Lung microvascular endothelial cell (primary cell): ENCODE measurements at places on chromosomes 4 and X. TPM values are rescaled to one million over a fixed set of nuclear protein-coding genes. Genes with fewer than 3 reads are reported as not detected.

Gene SLC4A4
- total RNA-seq, result not detected in 2 replicates

GRCh38 chrX:24100713-24101112 lies 46.0 kb downstream of the EIF2S3 start:
- no peak for DNase-seq

GRCh38 chr4:161317000-161317399 lies 846.8 kb downstream of the FSTL5 start:
- DNase-seq, result no peak

- peak; percentile 43 for DNase-seq
Observed at GRCh38 chr4:102552781-102553180, 51.6 kb downstream of the NFKB1 start.

DNA sequence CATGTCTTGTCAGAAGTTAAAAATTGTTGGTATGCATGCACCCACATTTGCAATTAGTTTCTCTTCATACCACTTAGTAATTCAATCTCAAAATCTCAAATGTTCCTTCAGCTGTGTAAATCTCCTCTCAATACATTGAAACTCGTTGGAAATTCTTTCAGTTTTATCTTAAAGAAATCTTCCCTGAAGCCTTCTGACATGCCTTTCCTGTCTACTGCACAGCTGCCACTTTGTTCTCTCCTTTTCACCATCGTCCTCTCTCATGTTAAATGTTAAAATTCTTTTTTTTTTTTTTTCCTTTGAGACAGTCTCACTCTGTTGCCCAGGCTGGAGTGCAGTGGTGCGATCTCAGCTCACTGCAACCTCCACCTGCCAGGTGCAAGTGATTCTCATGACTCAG lies 30.9 kb downstream of the MCUB start:
- no peak for DNase-seq

DNA sequence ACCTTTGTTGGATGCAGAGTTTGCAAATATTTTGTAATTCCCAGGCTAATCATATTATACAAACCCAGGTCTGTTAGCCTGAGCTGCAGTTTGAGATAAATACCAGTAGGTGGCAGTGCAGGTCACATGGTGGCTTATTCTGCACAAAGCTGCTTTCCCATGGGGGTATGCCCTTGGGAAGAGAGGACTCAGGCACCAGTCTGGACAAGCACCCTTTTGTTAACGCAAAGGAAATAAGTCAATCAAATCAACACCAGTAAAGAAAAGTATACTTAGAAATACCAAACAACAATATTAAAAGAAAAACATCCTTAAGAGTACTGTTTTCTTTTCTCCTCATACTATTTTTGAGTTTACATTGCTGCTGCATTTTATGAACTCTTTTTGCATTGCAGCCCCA lies 389.0 kb upstream of the ZFP42 start:
- DNase-seq, result peak; percentile 54

DNA sequence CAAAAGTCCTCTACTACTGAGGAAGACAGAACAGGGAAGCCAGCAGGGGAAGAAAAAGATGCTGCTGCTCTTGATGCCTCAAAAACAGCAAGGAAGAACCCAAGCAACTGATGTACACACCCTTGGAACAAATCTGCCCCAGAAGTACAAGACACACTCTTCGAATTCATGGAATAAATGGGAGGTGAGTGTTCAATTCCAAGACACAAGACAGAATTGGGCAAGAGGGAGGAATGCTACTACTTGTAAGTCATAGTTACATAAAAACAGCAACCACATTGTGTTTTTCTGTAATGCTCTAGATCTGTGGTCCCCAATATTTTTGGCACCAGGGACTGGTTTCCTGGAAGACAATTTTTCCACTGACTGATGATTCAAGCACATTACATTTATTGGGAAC lies 58.0 kb upstream of the H2AZ1 start:
- DNase-seq, result no peak

DNA sequence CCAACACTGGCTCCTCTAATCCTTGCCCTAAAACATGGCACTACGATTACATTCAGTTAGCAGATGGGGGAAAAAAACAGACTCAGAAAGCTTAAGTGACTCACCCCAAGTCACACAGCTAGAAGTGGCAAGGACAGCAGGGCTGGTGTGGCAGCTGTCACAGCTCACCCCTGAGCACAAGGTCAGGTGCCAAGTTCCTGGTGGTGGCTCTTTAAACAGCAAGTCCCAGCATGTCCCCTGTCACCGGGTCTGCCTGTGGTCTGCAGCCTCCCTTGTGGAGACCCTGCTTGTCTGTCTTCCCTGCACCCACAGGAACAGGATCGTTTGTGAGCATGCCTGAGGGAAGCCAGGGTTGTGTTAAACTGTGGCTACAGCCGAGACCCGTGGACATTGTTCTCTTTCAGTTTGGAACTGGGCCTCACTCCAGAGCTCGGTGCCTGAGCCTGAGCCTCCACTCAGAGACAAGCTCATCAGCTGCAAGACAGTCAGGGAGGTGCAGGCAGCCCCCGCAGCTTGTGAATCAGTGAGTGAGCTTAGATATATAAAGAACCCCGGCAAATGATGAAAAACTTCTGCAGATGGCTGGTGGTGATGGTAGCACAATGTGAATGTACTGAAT lies 260.8 kb downstream of the BCOR start:
- no peak for DNase-seq

DNA sequence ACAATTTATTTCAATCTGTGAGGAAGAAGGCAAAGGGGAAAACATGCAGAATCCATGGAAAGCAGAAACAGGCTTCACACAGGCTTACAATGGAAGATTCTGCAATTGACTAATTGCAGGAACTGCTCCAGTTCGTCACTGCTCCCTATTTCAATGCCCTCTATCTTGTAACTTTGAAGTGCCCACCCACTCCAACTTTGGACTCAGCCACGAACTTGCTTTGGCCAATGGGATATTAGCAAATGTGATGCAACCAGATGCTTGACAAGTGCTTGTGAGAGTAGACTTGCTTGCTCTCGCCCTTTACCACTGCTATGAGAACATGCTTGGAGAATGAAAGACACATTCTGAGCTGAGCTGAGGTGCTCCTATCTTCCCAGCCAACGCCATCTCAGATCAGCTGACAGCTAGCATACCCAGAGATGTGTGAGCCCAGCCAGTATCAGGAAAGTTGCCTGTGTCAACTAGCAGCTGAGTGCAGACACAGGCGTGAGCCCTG lies 105.7 kb upstream of the PTCHD1 start:
- no peak for DNase-seq

- DNase-seq, result no peak
Observed at GRCh38 chrX:129647418-129648410, 7.0 kb downstream of the APLN start.

Gene MYOZ2
- total RNA-seq, result under 0.01 TPM in 1 of 2 replicates, not detected in the other

Gene SLC25A43
- 9.8 and 12.5 TPM in 2 replicates for total RNA-seq

Gene GAGE12E
- not detected in 2 replicates for total RNA-seq

GRCh38 chr4:110808351-110808878 lies 185.5 kb upstream of the PITX2 start:
- peak; percentile 16 for DNase-seq

DNA sequence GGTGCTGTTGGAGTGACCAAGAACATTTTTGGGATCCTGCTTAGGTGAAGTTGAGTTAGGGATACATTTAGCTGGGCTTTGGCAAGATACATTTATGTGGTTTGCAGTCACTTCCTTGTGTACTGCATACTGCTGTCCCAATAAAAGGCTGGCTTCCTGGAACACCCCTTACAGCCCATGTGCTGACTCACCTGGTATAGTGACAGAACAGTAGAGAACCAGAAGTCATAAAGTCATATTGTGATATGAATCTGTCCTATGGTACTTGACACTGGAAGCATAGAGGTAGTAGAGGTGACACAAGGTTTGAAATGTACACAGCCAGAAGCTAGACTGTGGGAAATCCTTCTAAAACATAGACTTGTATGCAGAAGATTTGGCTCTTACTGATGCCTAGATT lies 55.3 kb upstream of the SLC25A43 start:
- DNase-seq, result no peak

GRCh38 chr4:92099861-92100260 lies 203.9 kb upstream of the GRID2 start:
- no peak for DNase-seq

- no peak for DNase-seq
Observed at GRCh38 chr4:70425306-70425705, 27.6 kb downstream of the OPRPN start.

- no peak for DNase-seq
Observed at GRCh38 chrX:13536551-13536950, 32.9 kb upstream of the EGFL6 start.

Gene CFP
- total RNA-seq, result under 0.01 and 0.22 TPM in 2 replicates

DNA sequence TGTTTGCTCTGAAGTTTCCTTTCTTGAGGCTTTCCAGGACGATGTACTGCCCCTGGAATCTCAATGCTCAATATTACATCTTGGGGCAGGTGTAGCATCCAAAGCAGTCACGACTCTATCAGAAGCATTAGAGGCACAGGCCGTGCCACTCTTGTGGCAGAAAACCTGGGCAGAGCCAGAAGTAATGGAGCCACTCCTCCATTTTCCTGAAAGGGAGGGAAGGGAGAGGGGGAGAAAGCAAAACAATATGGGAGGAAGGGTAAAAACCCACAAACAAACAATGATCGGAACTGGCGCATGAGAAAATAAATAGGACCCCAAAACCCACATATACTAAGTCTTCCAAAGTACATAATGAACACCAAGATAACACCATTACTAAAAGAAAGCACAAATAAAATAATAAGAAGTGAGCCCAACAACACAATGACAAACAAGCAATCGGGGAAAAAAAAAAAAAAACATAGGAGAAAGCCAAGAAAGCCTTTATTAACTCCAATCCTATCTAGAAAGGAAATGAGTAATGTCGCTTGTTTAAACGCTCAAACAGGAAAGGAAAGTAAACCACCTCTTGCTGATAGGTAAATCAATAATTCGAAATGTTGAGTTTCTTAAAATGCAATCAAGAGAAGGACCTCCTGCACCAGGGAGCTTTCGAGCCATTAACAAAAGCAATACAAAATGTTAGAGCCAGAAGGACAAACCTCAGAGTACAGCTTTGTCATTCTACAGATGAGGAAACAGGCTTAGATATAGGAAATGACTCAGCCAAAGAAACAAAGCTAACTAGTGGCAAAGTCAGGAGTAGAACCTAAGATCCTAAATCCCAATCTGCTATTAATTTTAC lies 117.4 kb downstream of the ATRX start:
- DNase-seq, result peak; percentile 54

DNA sequence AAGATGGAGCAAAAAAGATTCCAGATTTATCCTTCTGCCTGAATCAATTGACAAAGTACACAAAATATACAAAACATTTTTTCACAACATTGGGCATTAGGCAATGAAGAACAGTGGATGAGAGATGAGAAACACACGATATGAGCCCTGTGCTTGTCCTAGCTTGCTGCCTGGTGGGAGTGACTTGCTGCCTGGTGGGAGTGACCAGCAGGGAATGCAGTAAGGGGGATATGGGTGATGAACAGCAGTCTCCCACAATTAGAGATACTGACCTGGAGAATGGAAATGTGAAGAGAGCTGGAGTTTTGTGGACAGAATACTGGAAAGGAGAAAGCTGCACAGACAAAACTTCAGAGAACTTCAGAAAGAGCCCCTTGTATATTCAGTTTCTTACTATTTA lies 629.4 kb upstream of the FRG1 start:
- no peak for DNase-seq

DNA sequence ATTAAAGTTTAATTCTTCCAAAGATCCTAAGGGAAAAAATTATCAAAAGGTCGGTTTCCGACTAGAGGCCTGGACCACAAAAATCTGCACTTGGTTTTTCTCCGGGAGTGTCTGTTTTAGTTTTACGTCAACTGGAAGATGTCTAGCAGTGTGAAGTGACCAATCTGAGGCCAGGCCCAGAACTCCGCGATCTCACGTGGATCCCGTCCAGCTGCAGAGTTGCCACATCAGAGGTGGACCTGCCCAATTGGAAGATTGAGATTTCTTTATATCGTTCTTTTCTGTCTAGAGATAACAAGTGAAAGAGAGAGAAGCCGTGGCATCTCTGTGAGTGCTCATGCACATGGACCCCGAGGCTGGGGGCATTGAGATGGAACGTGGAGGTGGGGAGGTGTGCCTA lies 115.8 kb downstream of the AFF1 start:
- DNase-seq, result no peak

DNA sequence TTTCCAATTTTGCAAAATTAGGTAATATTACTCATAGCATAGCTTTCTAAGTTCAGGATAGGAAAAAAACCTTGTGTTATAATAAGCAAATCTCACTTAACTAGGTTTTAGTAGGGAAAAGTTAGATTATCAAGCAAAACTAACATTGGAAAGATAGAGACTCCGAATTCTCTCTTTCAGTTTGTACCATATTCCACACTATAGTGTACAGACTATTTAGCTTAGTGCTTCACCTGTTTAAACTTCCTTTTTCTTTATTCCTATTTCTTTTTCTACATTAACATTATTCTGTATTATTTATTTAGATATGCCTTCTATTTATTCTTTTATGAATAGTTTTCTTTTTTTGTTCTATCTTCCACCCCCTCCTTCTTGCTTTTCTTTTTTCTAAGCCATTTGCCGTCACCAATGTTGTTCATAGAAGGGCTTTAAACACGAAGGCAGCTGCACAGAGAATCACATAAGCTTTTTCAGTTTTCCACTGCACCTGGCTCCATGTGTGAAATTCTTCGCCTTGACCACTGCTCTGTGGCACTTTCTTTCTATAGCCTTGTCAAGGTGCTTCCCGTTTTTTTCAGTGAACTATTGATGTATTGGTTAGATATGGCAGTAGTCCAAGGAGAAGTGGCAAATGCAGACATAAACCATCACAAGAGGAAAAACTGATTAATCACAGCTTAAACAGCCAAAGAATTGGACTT lies 8.5 kb downstream of the PCDH10 start:
- no peak for DNase-seq

DNA sequence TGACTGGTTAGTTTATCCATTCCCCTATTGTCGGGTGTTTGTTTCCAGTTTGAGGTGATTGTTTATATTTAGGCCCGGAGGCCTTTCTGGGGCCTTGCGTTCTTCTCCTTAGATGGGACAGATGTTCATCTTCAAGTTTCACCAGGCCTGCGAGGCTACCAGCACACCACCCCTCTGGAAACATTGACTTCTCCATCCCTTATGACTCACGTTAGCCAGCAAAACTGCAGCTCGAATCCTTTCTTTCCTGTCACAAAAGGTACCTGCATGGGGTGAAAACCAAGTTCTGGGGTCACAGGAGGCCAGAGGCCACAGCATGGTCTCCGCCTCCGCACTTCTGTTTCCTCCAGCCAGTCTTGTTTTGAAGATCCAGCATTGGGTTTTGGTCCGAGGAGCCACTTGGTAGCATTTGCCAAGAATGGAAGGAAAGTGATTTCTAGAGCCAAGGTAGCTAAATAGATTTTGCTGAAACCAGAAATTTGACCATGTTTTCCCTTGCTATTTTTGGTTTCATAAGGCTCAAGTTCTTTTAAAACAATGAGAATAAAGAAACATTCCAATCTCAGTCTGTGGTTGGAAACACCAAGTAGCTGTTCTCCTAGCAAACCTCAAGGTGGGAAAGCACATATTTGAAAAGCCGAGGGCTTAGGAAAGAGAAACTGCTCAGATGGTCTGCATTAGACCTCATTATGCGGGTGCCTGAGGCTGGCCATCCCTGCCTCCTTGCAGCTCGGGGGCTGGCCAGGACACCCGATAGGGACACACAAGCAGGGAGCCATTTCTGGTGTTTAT lies 5.6 kb downstream of the NYX start:
- DNase-seq, result no peak
